ENCODE measurements at places on chromosomes 16 and 17.

DNA sequence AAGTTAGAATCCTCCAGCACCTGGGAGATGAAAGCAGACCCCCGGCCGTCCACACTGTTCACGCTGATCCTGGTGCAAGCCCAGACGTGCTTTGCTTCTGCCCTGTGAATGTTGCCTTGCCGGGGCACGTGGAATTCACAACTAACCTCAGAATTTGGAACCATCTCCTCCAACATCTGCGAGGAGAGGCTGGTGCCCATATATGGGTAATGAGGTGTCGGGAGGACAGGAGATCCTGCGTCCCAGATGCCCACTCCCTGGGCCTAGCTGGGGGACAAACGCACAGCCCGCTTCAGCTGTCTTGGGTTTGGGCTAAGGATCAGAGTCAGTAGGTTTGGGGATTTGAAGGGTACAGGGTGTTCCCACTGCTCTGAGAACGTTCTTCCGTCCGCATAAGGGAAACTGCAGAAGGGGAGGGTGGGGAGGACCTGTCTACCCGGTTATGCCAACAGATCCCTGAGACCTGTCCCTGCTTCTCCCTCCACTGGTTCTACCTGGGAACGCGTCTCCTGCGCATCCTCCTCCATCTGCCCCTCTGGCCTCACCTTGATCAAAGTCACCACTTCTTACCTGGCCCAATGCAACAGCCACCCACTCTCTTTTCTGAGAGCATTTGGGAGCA, 14.1 kb downstream of the PPL start:
- DNase-seq: no peak

DNA sequence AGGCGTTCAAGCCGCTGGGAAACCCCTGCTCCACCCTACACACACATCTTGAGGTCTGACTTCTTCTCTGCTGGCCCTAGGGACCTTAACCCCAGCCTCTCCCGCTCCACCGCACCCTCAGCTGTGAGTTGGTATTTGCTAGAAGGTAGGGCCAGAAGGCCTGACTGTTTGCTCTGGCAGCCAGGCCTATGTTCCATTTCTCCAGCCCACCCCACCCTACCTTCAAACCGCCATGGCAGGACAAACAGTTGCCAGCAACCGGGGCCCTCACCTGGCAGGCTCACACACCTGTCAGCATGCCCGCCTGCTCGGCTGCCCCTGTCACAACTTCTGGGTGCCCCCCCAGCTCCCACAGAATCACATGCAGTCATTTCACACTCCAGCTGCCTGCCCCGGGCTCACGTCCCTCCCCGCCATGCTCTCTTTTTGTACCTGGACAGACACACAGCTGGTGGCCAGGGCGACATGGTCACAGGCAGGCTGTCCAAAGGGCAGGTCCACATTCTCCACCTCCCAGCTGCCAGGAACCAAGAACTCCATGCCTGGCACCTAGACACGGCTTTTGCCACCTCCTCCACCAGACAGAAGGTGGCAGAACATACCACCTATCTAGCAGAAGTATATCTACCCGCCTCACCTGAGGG, 2.6 kb upstream of the ATP2A3 start:
- DNase-seq: no peak

- peak; percentile 82 for DNase-seq
These were observed 44.4 kb upstream of the METTL9 start for GRCh38 chr16:21554795-21555585.

GRCh38 chr17:968812-969730, 10.5 kb downstream of the NXN start:
- DNase-seq: no peak

DNA sequence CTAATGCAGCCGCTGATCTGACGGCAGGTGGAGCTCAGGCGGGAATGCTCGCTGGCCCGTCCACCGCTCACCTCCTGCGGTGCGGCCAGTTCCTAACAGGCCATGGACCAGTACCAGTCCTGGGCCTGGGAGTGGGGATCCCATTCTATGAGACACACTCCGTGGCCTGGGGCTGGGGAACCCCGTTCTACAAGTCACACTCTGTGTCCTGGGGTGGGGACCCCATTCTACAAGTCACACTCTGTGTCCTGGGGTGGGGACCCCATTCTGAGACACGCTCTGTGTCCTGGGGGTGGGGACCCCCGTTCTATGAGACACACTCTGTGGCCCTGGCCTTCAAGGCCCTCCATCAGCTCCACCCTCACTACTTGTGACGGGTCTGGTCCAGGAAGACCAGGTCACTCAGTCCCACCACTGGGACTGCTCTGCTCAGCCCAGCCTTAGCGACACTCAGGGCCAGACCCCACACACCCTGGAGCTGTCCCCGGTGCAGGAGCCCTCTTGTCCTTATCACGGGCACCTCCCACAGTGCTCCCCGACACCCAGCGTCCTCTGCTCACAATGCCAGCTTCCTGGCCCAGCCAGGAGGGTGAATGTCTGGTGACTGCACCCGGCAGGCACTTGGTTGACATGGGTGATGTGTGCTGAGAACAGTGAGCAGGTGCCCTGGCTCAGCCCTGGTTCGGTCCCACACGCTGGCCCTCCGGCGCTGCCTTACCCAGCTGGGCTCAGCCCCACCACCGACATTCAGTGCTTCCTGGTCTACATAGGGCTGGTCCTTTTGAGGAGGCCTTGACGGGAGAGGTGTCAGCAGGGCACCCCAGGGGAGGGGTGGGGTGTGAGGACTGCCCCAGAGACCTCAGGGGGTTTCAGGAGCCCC, 89.1 kb downstream of the TBC1D16 start:
- DNase-seq: no peak

DNA sequence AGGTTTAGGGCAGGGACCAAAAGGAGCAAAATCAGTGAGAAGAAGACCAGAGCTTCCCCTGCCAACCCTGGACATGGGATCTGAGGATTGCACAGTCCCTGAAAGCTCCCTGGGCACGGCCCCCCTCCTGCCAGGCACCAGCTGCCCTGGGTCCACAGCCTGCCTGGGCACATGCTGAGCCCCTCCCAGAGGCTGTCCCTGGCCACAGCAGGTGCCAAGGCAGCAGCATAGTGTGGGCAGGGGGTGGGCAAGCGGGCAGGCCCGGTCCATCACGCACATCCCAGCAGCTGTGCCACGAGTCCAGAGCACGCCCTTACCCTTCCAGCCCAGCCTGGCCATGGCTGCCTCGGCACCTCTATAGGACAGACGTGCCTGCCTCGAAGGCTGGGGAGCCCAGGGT, 12.7 kb downstream of the SCN4A start:
- no peak for DNase-seq

DNA sequence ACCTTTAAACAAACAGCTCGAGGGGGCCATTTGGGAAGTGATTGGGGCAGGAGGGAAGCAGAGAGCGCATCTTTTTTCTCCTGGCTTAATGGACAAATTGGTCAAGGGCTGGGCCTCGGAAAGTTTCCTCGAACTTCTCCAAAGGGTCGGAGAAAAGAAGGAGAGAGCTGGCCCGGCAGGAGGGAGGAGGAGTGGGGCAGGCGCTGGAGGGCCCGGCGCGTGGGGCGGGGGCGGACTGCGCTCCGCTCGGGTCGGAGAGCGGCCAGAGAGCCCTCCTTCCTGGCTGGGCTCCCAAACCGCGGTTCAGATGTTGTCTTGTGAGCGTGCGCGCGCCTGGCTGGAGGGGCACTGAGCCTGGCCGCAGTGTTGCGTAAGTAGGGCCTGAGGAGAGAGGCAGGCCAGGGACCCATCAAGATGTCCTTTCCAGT, 1.2 kb downstream of the MMP2 start:
- no peak for DNase-seq

DNA sequence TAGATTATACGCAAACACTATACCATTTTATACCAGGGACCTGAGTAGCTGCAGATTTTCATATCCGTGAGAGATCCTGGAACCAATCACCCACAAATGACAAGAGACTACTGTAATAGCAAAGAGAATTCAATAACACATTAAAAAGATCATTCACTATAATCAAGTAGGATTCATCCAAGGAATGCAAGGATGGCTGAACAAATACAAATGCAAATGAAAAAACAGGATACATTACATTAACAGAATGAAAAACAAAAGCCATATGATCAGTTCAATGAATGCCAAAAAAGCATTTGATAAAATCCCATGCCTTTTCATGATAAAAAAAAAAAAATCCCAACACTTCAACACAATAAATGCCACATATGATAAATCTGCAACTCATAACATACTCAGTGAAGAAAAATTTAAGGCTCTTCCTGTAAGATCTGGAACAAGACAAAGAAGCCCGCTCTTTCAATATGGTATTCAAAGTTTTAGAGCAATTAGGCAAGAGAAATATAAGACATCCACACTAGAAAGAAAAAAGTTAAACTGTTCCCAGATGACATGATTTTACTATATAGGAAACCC, 29.0 kb downstream of the N4BP1 start:
- no peak for DNase-seq

GRCh38 chr17:44071772-44072171, 1.2 kb downstream of the G6PC3 start:
- DNase-seq: no peak

GRCh38 chr17:47200325-47200664, 8.9 kb upstream of the MYL4 start:
- no peak for DNase-seq

- no peak for DNase-seq
These were observed 91.5 kb downstream of the UTP18 start for GRCh38 chr17:51351890-51352289.

GRCh38 chr17:10305398-10305797, 67.4 kb downstream of the MYH13 start:
- DNase-seq: no peak

- DNase-seq: no peak
These were observed 44.6 kb upstream of the ADCY9 start for GRCh38 chr16:4160658-4161430.

DNA sequence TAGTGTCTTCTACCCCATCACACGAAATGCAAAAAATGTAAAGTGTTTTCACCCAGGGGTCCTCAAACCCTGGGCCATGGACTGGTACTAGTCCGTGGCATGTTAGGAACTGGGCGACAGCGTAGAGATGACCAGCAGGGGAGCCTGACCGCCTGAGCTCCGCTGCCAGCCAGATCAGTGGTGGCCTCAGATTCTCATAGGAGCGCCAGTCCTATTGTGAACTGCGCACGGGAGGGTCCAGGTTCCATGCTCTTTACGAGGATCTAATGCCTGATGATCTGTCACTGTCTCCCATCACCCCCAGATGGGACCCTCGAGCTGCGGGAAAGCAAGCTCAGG, 4.5 kb downstream of the SCARF1 start:
- no peak for DNase-seq

DNA sequence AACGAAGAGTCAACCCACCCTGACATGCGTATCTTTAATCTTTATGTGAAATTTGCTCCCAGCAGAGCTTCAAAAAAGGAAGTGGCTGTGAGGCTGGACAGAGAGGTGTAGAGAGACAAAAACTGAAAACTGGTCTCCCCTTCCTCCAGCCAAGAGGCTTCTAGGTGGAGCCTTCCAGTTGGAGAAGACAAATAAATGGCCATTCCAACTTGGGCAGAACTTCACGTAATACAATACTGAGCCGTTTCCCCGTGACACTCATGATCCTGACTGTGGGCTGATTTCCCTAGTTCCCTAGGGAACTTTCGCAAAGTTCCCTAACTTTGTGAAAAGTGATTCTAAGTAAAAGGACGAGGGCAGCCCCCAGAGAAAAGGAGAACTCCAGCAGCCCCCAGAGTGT, 78.8 kb downstream of the ZFHX3 start:
- no peak for DNase-seq

GRCh38 chr16:88653101-88653500, 2.2 kb upstream of the CYBA start:
- no peak for DNase-seq

- no peak for DNase-seq
These were observed 5.8 kb downstream of the CMTM3 start for GRCh38 chr16:66610111-66610820.

DNA sequence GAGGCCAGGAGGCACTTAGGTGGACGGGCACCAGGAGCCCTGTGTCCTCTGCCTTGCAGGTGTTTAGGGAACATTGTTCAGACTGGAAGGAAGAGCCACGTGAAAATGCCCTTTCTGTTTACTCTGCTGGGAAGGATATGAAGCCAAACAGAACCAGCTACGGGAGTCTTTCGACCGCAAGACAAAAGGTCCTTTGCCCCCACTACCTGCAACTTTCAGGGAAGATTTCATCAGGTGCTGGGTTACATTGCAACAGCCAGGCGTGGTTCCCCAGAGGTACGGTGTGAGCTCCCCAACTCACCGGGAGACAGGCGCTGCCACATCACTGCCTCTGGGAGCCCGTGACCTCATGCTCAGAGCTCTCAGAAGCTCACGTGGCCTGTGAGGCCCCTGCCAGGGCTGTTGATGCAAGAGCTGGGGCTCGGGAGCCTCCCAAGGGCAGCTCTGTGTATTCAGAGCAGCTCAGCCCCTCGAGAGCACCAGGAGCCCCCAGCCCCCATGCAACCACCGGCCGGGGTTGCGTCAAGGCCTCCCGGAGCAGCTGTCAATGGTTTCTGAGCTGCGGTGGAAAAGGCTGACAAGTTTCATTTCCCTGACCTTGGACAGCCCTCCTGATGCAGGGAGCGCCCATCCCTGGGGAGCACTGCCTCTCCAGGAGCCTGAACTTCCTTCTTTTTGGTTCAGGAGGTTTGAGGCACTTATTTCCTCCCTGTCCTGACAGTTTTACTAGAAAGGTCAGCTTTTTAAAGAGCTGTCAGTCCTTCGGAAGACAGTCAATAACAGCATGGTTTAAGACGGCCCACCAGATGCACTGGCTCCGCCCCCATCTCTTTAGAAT, 42.1 kb downstream of the TBC1D16 start:
- peak; percentile 29 for DNase-seq

GRCh38 chr17:9982159-9982558, 77.1 kb upstream of the RCVRN start:
- no peak for DNase-seq

DNA sequence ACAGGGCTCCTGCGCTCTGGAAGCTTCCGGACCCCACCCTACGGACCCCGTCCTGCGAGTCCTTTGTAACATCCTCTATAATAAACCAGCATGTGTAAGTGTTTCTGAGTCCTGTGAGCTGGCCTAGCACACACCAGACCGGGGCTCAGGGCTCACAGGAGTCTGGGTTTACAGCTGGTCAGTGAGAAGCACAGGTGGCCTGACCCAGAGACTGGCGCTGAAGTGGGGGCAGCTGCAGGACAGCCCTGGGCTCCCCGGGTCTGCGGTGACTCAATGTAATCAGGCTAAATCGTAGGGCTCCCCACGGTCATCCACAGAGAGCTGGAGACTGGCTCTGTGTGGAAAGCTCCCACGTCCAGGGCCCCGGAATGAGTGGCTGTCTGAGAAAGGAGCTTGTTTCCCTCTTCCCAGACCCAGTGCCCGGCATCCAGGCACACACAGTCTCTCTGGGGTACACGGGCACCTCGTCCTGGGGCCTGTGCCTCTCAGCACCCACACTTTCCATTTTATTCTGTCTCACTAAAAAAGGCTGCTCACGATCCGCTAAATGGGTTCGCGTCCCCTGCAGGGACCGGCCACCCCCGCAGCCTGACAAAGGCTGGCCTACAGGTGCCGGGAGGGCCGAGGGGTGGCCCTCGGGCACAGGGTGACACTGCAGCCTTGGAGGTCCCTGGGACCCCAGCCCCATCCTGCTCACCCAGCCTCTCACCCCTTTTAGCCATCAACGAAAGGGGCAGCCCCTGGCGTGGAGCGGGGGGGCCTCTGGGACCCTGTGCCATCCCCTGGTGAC, 18.9 kb upstream of the CBFA2T3 start:
- no peak for DNase-seq
